ENCODE measurements at places on chromosomes 2 and 18. TPM values are rescaled to one million over a fixed set of nuclear protein-coding genes. Genes with fewer than 3 reads are reported as not detected.

DNA sequence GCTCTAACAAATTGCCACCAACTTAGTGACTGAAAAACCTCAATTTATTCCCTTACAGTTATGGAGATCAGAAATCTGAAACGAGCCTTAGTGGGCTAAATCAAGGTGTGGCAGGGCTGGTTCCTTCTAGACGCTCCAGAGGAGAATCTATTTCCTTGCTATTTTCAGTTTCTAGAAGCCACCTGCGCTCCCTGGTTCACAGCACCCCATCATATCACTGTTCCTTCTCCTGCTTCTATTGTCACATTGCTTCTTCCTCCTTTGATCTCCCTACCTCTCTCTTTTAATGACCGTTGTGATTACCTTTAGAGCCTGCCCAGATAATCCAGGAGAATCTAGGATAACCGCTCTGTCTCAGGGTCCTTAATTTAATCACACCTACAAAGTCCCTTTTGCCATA is 596.6 kb downstream of the PLCL1 start:
- no peak for DNase-seq

GRCh38 chr2:188294352-188294926 is 2.8 kb downstream of the GULP1 start:
- DNase-seq: no peak

DNA sequence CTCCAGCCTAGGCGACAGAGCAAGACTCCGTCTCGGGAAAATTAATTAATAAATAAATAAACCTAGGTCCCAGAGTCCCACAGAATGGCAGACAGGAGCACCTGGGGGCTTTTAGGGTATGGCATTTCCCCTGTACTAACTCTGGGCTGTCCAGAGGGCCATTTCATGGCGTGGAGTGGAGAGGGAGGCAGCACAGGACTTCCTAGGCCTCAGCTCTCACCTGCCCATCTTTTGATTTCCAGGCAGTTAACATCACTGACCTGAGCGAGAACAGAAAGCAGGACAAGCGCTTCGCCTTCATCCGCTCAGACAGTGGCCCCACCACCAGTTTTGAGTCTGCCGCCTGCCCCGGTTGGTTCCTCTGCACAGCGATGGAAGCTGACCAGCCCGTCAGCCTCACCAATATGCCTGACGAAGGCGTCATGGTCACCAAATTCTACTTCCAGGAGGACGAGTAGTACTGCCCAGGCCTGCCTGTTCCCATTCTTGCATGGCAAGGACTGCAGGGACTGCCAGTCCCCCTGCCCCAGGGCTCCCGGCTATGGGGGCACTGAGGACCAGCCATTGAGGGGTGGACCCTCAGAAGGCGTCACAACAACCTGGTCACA is 5.1 kb downstream of the IL1RN start:
- no peak for DNase-seq

- DNase-seq: no peak
These were observed 195.6 kb upstream of the COPS8 start for GRCh38 chr2:236889791-236890704.

DNA sequence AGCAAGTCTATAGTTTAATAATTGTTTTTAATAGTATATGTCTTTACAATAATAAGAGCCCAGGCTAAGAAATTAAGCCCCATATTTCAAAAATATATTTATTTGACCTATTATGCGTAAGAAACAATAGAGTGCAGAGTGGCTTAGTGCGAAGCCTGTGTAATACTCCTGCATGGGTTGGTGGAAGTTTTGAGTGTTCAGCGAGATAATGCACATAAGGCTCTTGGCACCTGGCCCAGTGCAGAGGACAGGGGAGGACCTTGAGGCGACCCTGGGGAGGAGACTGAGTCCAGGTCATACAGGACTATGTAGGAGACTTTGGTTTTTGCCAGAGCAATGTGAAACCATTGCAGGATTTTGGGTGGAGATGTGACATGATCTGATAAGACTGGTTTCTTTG is 132.4 kb upstream of the ST6GAL2 start:
- no peak for DNase-seq

- no peak for DNase-seq
These were observed 50.8 kb downstream of the RTTN start for GRCh38 chr18:70154591-70155194.

DNA sequence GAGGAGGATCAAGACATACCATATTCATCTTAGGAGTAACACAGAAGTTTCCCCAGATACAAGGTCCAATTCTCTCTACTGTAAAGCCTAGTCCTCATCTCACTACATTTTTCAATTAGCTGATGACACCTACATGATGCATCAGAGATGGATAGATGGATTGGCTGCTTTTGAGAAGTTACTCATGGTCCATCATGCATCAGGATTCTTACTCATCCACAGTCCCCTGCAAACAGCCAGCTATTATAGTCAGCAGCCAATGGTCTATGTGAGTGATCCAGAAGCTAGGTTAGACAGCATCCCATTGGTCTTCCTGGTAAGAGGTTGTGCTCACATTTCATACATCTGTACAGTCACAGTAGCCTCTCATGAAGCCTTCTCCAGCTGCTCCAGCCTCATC is 154.5 kb upstream of the NRP2 start:
- DNase-seq: no peak

- DNase-seq: no peak
These were observed 210.9 kb upstream of the REV1 start for GRCh38 chr2:99700482-99701398.

DNA sequence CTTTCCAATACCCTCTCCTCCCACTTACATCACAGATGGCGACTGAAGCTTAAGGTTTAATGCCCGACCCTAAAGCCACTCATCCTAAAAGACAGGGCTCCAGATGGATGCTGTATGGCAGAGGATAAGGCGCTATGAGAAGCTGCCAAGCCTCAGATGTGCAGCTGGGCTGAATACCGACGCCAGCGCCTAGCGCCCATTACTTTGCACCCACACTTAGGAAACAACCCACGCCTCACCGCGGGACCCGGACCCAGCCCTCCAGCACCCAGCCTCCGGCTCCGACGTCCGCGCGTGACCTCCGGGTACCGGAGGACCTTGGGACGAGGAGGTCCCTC is 335 bp downstream of the TRAK2 start:
- no peak for DNase-seq

- DNase-seq: no peak
These were observed 11.1 kb upstream of the GORASP2 start for GRCh38 chr2:170917957-170918356.

DNA sequence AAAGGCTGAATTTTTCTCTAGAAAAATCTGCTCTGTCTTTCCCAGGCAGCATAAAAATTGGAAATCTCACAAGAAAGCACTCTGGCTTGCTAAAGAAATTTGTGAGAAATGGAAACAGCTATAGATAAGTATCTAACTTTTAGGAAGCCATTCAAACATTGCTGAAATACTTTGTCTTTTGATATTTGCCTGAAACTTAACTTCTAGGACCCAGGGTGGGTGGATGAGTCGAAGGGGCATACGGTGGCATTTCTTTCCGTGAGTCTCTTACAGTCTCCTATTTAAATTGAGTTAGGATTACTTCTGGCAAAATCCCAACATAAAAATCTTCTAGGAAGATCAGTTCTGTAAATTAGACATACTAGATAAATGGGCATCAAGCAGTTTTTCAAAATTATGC is 532 bp upstream of the COL3A1 start:
- DNase-seq: no peak

GRCh38 chr2:17976871-17977746 is 98.6 kb downstream of the KCNS3 start:
- no peak for DNase-seq

DNA sequence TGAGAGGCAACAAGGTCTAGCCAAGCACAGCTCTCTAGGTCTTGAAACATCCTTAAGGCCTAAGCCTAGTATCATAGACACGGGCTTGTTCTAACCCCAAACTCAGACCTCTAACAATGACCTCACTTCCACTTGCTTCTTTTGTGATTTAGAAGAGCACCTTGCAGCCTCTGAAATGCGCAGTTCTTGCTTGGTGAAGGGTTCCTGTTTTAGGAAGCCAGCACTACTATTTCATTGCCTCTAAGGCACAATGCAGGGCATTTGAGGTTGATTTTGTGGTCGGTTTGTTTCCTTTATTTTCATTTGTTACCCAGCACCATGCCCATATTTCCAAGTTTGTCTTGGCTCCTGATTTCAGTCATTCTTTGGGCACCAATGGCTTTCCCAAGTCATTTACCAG is 117.0 kb upstream of the CYP1B1 start:
- DNase-seq: no peak

GRCh38 chr2:26959331-26959730 is 11.1 kb upstream of the MAPRE3 start:
- DNase-seq: no peak

DNA sequence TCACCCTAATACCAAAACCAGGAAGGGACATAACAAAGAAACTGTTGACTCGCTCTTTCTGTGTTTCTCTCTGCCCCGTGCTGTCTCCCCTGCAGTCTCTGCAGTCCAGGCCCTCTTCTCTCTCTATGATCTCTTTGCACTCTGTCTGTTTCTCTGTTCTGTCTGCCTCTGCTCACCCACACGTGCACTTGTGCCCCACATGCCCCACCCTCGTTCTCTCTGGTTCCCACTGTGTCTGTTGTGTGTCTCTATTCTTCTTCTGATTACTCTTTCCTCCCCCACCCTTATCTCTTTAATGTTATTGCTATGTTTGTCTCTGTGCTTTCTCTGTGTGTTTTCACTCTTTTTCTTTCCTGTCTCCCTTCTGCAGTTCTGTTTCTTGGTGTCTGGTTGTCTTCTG is 54.0 kb downstream of the NAT8 start:
- no peak for DNase-seq

DNA sequence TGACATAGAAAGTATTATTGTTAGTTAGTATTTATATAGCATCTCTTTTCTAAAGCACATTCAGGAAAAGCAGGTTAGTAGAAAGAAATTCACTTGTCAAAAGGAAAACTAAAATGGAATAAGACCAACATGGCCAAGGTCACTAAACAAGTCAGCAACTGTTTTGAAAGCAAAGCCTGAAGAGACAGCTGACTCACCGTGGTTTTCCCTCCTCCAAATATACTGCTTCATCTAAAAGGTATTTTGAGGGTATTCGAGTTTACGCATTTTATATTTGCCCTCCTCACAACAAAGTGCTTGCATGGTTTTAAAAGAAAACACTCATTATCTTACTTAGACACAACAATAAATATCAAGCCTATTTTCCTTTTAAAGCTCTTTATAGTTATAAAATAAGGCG is 24.0 kb downstream of the ZNF385B start:
- DNase-seq: no peak

GRCh38 chr2:122083256-122084048 is 328.0 kb downstream of the TSN start:
- no peak for DNase-seq

GRCh38 chr2:221104361-221104811 is 467.7 kb downstream of the EPHA4 start:
- no peak for DNase-seq

DNA sequence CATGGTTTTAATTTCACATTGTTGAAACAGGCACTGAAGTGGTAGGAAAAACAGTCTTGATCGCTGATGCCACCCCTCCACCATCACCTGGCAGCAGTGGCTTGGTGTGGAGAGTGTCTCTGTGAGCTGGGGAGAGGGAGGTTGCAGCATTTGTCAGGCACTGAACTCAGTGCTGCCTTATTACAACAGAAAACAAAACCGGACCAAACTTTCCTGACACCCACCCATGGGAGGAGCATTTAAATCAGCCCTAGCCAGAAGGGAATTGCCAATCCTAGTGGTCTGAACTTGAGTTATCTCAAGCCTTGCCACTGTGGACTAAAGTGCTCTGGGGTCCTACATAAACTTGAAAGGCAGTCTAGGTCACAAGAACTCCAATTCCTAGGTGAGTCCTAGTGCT is 103.0 kb upstream of the LGALSL start:
- no peak for DNase-seq

- no peak for DNase-seq
These were observed 4.7 kb upstream of the ORC2 start for GRCh38 chr2:200968162-200968561.

GRCh38 chr18:3710712-3711301 is 260.8 kb downstream of the TGIF1 start:
- DNase-seq: no peak

DNA sequence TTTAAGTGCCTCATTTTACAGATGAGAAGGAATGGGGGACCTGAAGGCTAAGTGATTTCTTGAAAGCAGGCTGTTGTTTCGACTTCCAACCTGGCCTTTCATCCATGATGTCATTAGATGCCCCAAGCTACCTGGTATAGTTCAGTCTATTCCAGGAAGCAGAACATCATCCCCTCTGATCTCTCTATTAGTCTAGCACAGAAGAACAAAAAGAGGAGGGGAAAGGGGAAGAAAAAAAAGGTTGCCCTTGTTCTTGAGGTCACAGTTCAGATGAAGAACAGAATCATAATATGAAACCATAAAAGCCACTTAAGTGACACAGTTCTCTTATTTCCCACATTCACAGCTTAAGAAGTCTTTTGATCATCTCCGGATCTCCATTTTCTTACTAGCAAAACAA is 386.2 kb upstream of the HNRNPA3 start:
- DNase-seq: no peak

GRCh38 chr2:206557321-206557720 is 85.0 kb upstream of the FAM237A start:
- no peak for DNase-seq

GRCh38 chr18:55307505-55307904 is 280.5 kb downstream of the TCF4 start:
- no peak for DNase-seq

GRCh38 chr18:8097399-8097798 is 511.8 kb upstream of the RAB12 start:
- DNase-seq: no peak

DNA sequence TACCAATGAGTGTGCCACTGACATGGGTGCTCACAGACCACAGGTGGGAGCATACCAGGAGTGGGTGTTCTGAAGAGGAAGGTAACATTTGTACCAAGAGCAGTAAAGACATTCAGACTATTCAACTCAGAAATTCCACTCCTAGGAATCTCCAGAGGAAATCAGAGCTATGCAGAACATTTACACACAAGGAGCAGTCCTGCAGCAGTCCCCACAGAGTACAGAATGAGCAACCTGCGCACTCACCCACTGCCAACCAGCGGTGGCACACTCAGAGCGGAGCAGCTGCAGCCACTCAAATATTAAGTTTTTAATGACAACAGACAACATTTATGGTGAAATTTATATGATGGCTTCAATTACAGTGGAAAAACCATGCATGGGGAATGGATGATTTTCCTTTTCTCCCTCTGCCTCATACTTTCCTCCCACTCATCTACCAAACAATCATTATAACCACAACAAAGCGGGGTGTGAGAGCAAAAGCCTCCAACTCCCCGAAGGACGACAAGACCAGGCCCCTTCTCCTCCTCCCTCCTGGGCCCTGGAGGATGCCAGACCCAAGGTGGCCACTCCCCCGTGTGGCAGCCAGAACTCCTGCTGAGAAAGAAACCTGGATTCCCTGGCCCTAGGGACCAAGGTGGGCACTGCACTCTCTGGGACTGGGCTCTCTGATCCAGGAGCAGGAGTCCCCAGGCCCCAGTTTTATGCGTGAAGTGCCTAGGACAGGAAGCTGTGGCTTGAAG is 5.4 kb downstream of the HS6ST1 start:
- DNase-seq: no peak

Gene RPRM
- total RNA-seq: not detected

Gene KCNIP3
- total RNA-seq: not detected

Gene CSRNP3
- not detected for total RNA-seq

Gene OR6B2
- not detected for total RNA-seq

Gene FEV
- not detected for total RNA-seq

Gene CYP27A1
- total RNA-seq: 0.49 TPM

Gene DSEL
- total RNA-seq: 0.10 TPM

Gene IL18R1
- total RNA-seq: 1.7 TPM

Gene MC4R
- total RNA-seq: not detected

Gene LONRF2
- 0.17 TPM for total RNA-seq

Gene HAT1
- total RNA-seq: 35.9 TPM

Gene CCDC141
- 38.8 TPM for total RNA-seq

Gene MARCHF4
- total RNA-seq: not detected

Gene TSPYL6
- total RNA-seq: not detected

Gene LAMA1
- not detected for total RNA-seq

Measured in activated B cell treated with CpG ODN at 0.5 μM for 24 hours (primary cell).